ENCODE measurements at places on chromosomes 1 and 21.

- DNase-seq, result no peak
Observed at GRCh38 chr1:65360648-65361047, 51.3 kb downstream of the DNAJC6 start.

GRCh38 chr1:37497832-37498231 is 16.7 kb downstream of the MEAF6 start:
- DNase-seq, result no peak

DNA sequence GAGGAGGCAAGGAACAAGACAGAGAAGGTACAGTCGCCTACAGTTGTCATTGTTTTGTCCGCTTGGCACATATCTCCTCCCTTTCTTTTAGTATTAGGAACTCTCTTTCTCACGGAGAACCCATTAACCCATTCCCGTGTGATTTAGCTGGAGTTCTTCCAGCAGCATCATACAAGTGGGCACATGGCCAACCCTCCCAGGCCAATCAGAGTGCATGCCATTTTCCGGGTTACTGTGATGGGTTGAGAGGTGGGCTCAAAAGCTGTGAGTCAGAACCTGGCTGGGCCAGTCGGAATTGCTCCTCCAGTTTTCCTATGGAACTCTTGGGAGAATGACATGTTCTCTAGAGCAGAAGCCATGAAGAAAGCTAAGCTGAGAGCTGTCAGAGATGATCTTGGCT is 83.1 kb upstream of the SOD1 start:
- no peak for DNase-seq

GRCh38 chr1:206505702-206506355 is 1.5 kb upstream of the RASSF5 start:
- DNase-seq, result peak; percentile 46

GRCh38 chr1:22952694-22953056 is 20.0 kb downstream of the LACTBL1 start:
- DNase-seq, result no peak

- no peak for DNase-seq
Observed at GRCh38 chr1:18895317-18895716, 7.0 kb downstream of the ALDH4A1 start.

DNA sequence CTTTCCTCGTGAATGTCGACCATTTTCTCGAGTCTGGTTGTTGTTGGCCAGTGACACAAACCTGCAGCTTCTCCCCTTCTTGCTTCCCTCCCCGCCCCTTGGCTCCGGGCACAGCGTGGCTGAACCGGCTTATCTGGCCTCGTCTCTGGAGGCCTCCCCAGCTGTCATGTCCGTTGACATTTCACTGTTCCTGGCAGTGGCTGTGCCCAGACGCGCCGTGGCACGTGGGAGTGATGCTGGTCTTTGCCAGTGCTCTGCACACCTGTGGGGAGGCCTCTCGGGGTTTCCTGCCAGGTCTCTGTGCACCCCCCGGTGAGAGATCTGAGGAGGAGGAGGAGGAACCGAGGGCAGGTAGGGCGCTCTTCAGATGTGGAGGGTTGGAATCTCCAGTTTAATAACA is 23.7 kb downstream of the SKI start:
- DNase-seq, result no peak

DNA sequence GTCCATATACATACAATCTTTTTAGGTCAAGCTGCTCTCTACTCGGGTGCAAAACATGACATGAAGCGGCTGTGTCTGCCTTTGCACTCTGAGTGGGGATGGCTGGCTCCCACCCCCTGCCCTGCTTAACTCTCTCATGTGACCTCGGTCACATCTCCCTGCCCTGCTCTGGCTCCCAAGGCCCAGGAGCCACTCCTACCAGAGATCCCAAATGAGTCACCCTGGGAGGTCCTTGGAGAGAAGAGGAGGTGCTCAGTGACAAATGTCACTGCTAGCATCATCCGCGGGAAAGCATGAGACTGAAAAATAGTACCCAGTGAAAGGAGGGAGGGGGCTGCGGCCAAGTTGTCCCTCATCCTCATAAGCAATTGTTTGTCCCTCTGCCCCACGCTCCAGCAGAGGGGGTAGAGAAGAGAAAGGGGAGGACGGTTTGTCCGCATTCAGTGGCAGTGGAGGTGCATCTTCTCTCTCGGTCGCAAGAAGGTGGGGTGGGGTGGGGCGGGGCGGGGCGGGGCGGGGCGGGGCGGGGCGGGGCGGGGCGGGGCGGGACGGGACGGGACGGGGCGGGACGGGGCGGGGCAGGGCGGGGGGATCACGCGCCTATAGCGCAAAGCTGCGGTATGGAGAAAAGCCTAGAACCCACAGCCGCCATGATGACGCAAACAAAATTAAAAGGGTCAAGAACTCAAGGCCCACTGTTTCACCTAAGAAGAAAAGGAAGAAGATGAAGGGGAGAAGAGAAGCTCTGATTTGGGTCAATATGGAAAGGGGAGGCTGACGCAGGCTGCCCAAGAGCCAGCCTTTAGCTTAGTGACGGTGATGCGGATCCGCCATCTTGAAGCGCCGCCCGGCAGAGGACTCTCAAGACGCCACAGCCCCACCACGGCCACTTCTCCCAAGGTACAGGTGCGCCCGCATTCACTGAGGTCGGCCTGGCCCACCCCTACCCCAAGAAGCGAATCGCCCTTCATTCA is 66.2 kb downstream of the CD46 start:
- DNase-seq, result no peak
